ENCODE measurements at places on chromosomes 1 and 21.
A peak's percentile ranks its signal among the peaks of the same experiment; 100 is the strongest.

- DNase-seq = no peak
Measured at GRCh38 chr1:36583980-36584782, 101.5 kb upstream of the CSF3R start.

GRCh38 chr1:23101101-23101827 is 67.4 kb downstream of the LUZP1 start:
- no peak for DNase-seq

GRCh38 chr1:113943028-113943811 is 14.1 kb downstream of the HIPK1 start:
- DNase-seq = no peak

- DNase-seq = no peak
Measured at GRCh38 chr1:223087291-223088255, 55.5 kb downstream of the TLR5 start.

- DNase-seq = no peak
Measured at GRCh38 chr1:39696448-39696847, 5.2 kb upstream of the HPCAL4 start.

DNA sequence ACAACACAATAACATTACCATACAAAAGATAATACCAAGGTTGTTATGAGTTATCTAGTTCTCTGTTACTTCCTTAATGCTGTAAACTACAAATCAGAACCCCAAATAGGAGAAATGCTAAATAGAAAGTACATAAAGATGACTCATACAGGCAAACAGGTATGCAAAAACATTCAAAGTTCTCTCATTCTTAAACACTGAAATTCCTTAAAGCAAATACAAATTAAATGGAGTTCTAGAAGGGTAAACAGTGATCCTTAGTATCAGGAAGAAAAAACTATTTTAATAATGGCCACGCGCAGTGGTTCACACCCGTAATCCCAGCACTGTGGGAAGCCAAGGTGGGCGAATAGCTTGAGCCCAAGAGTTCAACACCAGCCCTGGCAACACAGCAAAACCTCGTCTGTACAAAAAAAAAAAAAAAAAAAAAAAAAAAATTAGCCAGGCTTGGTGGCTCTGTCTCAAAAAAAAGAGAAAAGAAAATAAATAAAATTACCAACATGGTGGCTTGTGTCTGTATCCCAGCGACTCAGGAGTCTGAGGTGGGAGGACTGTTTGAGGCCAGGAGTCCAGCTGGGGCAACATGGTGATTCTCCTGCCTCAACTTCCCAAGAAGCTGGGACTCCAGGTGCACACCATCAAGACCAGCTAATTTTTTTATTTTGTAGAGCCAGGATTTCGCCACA is 17.5 kb downstream of the FBXO42 start:
- DNase-seq = no peak

- peak; percentile 82 for DNase-seq
Measured at GRCh38 chr1:161486806-161487741, 18.2 kb upstream of the FCGR2A start.

GRCh38 chr1:220789532-220790147 is 2.9 kb downstream of the MTARC1 start:
- no peak for DNase-seq

- no peak for DNase-seq
Measured at GRCh38 chr1:219500327-219500897, 112.5 kb downstream of the ZC3H11B start.

DNA sequence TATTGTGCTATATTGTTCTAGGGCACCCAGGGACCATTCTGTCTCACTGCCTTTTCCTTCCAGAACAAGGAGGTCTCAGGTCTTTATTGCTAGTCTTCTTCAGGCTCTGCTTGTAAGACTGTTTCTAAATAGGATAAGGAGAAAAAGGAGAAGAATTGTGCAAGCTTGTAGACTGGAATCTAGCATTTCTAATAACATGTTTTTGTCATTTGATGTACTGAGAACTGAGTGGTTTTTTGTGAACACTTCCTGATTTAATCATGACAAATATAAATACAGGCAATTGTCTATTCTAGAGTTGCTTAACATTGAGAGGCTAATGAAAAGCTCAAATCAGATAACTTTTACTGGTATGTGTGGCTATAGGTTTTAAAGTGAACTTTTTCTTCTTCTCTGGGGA is 77.6 kb downstream of the CLIC4 start:
- DNase-seq = no peak

DNA sequence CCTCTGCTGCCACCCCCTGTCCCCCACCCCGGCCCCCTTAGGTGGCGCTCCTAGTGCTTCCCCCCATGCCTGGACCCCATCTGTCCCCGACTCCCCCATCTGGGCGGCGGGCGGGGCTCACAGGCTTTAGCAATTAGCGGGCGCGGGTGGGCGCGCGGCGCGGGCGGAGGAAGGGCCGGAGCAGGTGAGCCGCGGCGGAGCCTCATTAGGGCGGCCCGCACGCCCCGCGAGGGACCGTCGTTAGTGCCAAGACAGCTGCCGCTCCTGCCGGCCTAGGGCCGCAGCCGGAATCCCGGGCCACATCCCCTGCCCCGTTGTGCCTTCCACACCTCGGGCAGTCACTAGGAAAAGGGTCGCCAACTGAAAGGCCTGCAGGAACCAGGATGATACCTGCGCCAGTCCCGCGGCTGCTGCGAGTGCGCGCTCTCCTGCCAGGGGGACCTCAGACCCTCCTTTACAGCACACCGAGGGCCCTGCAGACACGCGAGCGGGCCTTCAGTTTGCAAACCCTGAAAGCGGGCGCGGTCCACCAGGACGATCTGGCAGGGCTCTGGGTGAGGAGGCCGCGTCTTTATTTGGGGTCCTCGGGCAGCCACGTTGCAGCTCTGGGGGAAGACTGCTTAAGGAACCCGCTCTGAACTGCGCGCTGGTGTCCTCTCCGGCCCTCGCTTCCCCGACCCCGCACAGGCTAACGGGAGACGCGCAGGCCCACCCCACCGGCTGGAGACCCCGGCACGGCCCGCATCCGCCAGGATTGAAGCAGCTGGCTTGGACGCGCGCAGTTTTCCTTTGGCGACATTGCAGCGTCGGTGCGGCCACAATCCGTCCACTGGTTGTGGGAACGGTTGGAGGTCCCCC is 7.6 kb downstream of the OLIG2 start:
- DNase-seq = no peak

DNA sequence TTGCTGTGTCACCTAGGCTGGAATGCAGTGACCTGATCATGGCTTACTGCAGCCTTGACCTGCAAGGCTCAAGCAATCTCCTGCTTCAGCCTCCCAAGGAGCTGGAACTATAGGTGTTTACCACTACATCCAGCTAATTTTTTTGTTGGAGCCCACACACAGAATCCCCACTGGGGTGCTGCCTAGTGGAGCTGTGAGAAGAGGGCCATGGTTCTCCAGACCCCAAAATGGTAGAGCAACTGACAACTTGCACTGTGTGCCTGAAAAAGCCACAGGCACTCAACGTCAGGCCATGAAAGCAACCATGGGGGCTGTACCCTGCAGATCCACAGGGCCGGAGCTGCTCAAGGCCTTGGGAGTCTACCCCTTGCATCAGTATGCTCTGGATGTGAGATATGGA is 39.1 kb upstream of the PTPRC start:
- DNase-seq = peak; percentile 45

GRCh38 chr1:48232722-48233121 is 10.2 kb downstream of the SLC5A9 start:
- DNase-seq = no peak

DNA sequence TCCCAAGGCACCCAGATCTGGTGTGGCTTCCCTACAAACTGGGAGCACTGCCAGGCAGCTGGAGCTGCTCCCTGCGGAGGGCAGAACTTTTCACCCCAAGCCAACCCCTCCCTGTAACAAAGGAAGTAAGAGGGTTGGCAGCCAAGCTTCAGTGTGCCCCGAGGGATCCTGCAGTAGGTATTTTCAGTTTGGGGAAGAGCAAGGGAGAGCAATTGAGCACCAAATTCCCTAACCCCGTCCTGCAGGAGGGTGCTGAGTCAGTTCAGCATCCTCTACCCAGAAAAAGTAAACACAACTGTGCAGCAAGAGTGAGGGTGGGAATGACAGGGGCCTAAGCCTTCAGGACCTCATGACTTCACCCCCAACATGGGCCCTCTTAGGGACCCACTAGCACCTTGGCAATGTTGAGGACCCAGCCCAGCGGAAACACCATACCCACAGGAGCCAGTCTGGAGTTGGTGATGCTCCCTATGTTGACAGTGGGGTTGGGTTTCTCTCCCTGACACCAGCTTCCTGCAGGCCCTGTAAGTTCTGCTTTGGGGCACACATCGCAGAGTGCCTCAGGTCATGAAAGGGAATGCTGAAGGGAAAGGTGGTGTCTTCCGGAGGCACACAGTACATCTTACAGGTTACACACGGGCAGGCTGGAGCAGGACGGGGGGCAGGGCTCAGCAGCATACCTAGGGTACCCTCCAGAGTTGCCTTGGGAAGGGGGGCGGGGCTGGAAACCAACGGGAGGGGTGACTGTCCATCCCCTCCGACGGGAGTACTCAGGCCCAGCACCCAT is 14.8 kb downstream of the SH3BP5L start:
- DNase-seq = no peak

GRCh38 chr1:3983181-3983580 is 83.1 kb upstream of the C1orf174 start:
- DNase-seq = peak; percentile 58

- peak; percentile 45 for DNase-seq
Measured at GRCh38 chr1:9070486-9070885, 1.1 kb upstream of the SLC2A5 start.

DNA sequence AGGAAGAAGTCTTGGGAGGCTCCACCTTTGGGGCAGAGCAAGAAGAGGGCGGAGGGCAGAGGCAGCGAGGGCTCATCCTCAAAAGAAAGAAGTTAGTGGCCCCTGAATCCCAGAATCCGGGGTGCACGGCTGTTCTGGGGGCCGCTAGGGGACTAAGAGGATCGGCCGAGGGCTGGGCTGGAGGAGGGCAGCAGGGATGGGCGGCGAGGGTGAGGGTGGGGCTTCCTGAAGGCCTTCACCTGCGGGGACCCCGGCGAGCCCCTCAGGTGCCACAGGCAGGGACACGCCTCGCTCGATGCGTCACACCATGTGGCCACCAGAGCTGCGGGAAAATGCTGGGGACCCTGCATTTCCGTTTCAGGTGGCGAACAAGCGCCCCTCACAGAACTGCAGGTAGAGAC is 23.9 kb downstream of the COL6A1 start:
- DNase-seq = peak; percentile 80

DNA sequence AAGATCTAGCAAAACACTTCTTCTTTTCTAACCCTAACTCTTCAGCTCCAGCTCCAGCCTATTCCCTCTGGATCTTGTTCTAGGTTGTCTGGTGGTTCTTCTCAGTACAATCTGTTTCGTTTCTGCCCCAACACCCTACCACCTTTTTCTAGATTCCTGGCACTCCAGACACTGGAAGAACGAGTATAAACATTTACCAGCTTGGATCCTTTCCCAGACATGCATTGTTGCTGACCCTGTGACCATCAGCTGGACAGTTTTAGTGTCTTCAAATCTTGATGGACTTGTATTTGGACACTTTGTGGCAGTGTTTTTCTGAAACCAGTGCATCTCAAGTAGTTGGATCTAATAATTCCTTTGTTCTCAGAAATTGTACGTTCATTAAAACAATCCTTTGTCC is 30.6 kb upstream of the CACNA1E start:
- no peak for DNase-seq

DNA sequence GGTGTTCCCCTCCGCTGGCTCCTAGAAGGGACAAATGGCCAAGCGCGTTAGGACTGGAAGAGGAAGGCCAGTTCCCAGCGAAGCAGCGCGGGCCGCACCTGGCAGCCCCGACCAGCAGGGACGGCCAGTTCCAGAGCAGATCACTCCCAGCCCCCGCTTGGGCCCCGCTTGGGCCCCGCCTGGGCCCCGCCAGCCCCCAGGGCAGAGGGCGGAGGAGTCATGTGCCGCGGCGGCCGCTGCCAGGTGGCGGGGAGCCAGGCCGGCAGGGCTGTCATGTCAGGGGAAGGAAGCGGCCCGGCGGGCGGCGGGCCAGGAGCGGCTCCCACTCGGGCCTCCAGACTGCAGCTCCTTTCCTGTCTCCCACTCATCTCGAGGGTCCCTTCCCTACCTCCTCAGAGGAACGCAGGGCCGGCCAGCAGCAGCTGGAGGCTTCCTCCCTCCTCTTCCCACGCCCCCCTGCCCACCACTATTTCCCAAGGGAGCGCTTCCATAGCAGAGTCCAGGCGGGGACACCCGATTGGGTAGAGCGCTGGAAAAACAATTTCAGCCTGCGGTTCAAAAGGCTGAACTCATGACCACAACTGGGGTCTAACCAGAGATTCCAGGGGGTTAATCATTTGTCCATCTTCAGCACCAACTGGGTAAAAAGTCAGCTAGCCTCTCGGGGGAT is 16.5 kb downstream of the ZNF697 start:
- DNase-seq = peak; percentile 93

- no peak for DNase-seq
Measured at GRCh38 chr21:35616090-35616489, 444.2 kb downstream of the SETD4 start.

- peak; percentile 96 for DNase-seq
Measured at GRCh38 chr1:20151906-20152598, 12.9 kb downstream of the PLA2G2F start.

GRCh38 chr1:27068922-27069321 is 56.3 kb upstream of the TENT5B start:
- no peak for DNase-seq

DNA sequence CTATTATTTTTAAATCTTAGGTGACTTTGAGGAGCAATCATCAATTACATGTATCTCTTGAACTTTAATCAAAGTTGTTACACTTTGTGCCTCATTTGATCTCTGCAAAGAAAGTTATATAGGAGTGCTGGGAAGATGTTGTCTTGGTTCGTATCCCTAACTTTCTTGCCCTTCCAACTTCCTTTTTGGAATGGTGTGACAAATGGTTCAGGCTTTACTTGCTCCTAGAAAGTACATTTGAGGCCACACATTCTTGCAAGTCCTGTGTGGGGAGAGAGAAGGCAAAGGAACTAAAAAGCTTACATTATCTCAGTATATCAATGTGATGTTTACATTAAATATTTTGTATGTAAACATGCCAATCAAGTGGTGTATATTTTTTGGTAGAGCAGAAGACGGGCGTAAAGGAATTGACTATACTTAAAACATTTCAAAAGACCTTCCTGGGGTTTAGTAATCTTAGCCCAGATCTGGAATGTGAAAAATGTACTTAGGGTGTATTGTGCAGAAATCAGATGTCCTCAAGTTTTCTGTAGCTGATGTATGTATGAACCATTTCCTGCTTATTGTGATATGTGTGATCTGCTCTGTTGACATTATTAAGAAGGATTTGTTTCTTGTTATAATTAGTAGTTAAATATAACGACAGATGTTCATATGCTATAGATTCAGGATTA is 59.2 kb downstream of the USP25 start:
- no peak for DNase-seq

GRCh38 chr1:160366731-160367515 is at the start of gene NHLH1:
Gene NHLH1, plus strand, starts transcription at chr1:160367071. Its CDS starts 3,661 bp downstream, at chr1:160370732.
- DNase-seq = no peak

GRCh38 chr21:39674801-39675200 is 62.1 kb downstream of the B3GALT5 start:
- no peak for DNase-seq
